ENCODE measurements at places on chromosomes 13 and 19.

DNA sequence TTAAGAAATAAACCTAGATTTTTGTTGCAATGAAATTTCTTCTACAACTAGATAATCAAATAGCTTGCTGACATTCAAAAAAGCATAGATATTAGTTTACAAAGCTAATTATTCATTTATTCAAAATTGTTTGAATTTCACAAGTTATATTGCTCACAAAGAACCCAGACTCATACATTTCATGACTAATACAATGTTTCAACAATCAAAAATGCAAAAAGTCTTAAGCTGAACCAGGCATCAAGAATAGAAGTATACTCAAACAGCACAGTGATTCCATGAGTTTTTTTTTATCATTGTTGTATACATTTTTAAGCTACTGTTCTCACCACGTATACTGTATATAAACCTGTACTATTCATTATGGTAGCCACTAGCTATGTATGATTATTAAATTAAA, 51.0 kb downstream of the DIAPH3 start:
- no peak for DNase-seq

DNA sequence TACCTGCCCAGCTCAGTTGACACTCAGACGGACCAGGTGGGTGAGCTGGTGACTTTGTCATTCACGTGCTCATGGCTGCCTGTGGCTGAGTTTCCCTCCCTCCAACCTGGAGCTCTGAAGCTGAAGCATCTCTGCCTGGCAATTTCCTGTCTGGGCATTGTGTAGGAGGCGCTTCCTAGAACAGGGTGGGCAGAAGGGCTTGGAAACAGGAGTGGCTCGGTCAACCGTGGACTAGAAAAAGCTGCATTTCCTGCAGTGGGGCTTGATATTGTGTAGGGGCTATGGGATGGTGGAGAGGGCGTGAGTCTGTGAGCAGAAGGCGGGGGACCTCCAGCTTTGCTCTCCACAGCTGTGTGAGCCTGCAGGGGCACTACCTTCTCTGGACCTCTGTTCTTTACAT, 278.3 kb downstream of the TEX29 start:
- no peak for DNase-seq

- DNase-seq: no peak
Measured at GRCh38 chr19:33212436-33213172, 13.0 kb downstream of the SLC7A10 start.

- DNase-seq: no peak
Measured at GRCh38 chr13:29674532-29674931, 79.0 kb upstream of the SLC7A1 start.

- no peak for DNase-seq
Measured at GRCh38 chr13:62207388-62207787, 791.7 kb upstream of the PCDH20 start.

DNA sequence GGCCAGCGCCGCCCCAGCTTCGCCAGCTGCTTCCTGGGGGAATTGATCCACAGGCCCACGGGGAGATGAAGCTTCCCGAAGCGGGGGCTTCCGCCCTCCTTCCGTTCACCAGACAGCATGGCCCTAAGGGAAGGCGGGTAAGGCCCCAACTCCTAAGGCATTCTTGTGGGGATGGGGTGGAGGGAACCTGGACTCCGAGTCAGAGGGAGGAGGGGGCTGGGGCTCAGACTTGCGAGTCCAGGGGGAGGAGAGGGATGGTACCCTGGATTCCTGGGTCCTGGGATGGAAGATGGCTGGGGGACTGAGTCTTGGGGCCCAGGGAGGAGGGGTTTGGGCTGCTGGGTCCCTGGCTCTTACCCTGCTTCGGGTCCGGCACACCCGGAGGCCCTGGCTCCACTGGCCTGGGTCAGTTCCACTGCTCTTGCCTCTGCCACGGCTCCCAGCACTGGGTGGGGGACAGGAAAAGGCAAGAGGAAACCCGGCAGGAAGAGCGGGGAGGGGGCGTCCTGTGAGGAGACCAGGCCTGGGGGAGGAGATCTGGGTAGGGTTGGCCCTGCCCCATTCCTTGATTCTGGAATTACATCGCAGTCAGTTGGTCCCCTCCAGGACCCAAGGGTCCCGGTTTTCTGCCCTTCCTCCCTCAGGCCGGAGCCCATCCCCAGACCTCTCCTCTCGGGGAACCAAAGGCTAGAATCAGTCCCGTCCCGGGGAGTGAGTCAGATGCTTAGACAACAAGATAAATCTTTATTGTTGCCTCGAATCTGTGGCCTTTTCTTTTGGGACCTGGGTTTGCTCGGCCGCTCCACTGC, at the start of gene RASIP1:
Gene RASIP1, minus strand, starts transcription at position 447 of the 809 bp plus-strand sequence. Its CDS starts 328 bp downstream, at position 119.
- DNase-seq: no peak

GRCh38 chr19:51387924-51388389, at the start of gene LIM2:
Gene LIM2, minus strand, starts transcription at chr19:51387974. Its CDS starts 531 bp downstream, at chr19:51387443.
- DNase-seq: no peak

DNA sequence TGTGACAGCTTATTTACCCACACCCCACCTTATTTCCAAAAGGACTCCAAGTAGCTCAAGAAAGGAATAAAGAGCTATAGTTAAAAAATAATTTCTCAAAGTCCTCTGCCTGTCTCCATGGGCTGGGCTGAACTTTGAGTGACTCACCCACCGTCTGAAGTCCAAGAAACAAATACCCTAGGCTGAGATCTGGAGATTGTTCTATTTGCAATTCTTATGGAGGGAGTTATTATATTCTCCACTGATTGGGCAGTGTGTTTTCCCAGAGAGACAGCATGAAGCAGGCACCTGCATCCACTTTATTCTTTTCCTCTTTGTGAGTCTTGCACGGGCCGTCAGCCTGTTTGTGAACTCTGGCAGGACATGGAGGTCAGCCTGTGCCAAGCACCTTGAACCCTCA, 63.2 kb downstream of the SHISA2 start:
- DNase-seq: no peak

GRCh38 chr19:38657633-38658222, 10.3 kb downstream of the ACTN4 start:
- DNase-seq: no peak

DNA sequence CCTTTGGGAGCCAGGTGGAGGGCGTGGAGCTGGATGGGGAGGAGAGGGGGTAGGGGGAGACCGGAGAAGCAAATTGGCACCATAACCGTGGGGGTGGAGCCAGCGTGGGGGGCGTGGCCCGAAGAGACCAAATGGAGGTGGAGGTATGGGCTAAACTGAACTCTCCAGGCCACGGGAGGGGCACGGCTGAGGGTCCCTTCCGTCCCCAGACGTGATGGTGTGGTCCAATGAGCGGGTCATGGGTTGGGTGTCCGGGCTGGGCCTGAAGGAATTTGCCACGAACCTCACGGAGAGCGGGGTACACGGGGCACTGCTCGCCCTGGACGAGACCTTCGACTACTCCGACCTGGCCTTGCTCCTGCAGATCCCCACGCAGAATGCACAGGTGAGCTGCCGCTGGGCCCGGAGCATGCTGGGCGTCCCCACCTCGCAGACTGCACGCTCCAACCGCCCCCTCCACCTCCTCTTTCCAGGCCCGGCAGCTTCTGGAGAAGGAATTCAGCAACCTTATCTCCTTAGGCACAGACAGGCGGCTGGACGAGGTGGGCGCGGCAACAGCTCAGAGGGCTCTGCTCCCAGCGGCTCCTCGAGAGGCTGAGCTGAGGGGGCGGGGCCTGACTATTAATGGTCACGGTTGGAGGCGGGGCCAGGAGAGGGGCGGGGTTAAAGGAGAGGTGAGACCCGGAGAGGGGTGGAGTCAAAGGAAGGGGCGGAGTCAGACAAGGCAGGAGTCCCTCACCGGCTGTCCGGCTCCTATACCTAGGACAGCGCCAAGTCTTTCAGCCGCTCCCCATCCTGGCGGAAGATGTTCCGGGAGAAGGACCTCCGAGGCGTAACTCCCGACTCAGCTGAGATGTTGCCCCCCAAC, 6.2 kb downstream of the HRC start:
- DNase-seq: peak; percentile 88

- no peak for DNase-seq
Measured at GRCh38 chr13:69292789-69293425, 814.7 kb upstream of the ATXN8OS start.

- DNase-seq: peak; percentile 92
Measured at GRCh38 chr19:17757125-17757524, 5.8 kb downstream of the FCHO1 start.

- no peak for DNase-seq
Measured at GRCh38 chr19:16385296-16385695, 60.7 kb downstream of the KLF2 start.

GRCh38 chr19:30711296-30711695, 339.1 kb downstream of the ZNF536 start:
- DNase-seq: no peak

- DNase-seq: no peak
Measured at GRCh38 chr13:57627663-57628062, 3.9 kb upstream of the PCDH17 start.

DNA sequence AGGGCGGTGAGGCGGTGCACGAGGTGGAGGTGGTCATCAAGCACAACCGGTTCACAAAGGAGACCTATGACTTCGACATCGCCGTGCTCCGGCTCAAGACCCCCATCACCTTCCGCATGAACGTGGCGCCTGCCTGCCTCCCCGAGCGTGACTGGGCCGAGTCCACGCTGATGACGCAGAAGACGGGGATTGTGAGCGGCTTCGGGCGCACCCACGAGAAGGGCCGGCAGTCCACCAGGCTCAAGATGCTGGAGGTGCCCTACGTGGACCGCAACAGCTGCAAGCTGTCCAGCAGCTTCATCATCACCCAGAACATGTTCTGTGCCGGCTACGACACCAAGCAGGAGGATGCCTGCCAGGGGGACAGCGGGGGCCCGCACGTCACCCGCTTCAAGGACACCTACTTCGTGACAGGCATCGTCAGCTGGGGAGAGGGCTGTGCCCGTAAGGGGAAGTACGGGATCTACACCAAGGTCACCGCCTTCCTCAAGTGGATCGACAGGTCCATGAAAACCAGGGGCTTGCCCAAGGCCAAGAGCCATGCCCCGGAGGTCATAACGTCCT, 9.4 kb upstream of the PROZ start:
- DNase-seq: no peak

DNA sequence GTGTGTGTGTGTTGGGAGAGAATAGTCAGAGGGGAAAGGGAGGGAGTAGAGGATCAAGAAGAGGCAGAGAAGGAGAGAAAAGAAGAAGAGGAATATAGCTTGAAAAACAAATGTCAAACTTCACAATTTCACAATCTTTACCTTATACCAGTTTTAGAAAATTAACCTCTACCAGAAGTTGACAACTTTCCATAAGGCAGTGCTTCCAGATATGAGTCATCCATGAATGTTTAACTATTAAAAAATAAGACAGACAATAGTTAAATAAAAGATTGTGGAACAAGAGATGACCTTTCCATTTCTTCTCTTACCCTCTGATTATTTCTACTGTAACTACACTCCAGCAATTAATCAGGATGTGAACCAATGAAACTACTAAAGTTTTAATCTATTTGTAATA, 229.4 kb downstream of the ITGBL1 start:
- DNase-seq: no peak

GRCh38 chr13:67223024-67223423, 7.1 kb downstream of the PCDH9 start:
- no peak for DNase-seq
